ENCODE measurements at places on chromosomes 4 and X.
A peak's percentile ranks its signal among the peaks of the same experiment; 100 is the strongest.

GRCh38 chr4:79078339-79078738 lies 139.1 kb upstream of the PAQR3 start:
- DNase-seq: no peak

- no peak for DNase-seq
Observed at GRCh38 chr4:38876636-38877035, 9.0 kb downstream of the FAM114A1 start.

- DNase-seq: no peak
Observed at GRCh38 chrX:133645256-133645655, 230.0 kb upstream of the GPC4 start.

DNA sequence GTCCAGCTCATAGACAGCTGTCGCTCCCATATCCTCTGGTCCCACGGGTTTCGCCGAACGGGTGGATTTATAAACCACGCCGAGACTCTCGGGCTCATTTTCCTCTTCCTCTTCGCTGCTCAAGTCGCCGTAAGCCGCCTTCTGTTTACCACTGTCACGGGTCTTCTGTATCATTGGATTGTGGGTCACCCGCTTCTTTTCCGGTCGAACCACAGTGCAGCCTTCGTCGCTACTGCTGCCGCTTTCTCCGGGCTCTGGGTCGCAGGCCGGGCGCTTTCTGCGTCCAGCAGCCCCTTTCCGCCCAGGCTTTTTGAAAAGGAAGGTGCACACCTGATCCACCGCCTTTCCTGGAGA lies 311 bp downstream of the RNF113A start:
- DNase-seq: no peak

DNA sequence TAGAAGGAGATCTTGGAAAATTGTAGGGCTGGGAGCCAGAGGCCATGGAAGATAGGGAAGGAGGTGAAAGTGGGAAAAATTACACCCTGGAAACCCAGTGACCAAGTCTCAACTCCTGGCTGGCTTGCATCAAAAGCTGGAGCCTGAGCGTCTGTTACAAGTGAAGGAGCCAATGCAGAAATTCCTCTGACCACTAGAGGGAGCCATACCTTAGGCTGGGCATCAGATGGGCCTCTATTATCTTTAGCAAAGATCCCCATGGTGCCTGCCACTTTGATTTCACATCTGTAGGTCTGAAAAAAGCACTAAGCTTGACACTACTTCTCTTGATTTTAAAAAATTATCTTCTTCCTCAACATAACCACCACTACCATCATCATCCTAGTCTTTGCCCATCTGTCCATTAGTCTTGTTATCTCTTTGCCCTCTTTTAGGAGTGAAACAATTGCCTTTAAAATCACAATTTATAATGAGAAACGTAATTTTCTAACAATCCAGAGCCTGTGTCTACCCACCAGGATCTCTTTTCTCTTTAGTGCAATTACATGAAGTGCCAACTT lies 62.9 kb downstream of the ANAPC4 start:
- peak; percentile 25 for DNase-seq

GRCh38 chr4:172750910-172751309 lies 417.7 kb upstream of the GALNT7 start:
- DNase-seq: no peak

- no peak for DNase-seq
Observed at GRCh38 chr4:74378573-74378972, 13.6 kb downstream of the EREG start.

- no peak for DNase-seq
Observed at GRCh38 chr4:6767748-6768538, 14.6 kb upstream of the KIAA0232 start.

- peak; percentile 1 for DNase-seq
Observed at GRCh38 chrX:75746891-75747639, 38.0 kb downstream of the MAGEE2 start.

DNA sequence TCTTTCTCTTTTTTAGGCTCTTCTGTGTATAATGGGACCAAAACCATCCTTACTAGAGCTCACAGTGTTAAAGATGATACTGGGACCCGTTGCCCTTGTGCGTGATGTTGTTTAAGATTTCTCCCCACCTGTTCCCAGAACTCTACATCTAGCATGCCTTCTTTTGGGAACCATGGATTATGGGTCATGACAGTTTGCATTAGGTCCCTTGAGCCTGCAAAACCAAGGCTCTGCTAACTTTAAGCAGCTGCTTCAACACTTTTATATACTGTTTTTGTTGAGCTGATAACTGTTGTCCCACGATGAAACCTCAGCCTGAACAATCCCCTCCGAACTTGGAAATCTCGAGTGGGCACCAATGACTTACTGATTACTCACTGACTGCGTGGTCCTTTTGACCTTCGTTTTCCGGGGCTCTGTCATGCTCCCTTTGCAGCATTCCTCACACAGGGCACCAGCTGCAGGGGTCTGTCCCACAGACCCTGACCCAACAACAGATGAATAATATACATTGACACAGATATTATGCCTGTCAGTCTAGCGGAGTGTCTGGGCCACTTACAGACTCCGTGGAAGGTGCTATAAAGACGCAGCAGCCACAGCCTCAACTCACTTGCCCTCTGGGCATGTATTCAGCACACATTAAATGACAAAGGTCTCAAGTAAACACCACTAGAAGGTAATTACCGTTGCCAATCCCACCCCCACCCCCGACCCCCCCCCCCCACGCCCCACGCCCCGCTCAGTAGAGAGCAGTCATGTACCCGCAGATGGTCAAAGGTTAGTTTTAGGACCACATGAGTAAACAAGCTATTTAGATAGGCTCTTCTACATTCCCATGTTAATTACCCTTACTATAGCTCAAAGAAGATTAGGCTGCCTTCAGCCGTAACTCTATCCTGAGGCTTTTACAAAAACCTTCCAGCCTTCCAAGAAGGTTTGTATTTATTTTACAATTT lies 162.0 kb upstream of the WDFY3 start:
- no peak for DNase-seq

- DNase-seq: no peak
Observed at GRCh38 chr4:111919639-111920038, 225.6 kb upstream of the FAM241A start.

- DNase-seq: no peak
Observed at GRCh38 chrX:155028129-155028528, 1.5 kb downstream of the FUNDC2 start.

DNA sequence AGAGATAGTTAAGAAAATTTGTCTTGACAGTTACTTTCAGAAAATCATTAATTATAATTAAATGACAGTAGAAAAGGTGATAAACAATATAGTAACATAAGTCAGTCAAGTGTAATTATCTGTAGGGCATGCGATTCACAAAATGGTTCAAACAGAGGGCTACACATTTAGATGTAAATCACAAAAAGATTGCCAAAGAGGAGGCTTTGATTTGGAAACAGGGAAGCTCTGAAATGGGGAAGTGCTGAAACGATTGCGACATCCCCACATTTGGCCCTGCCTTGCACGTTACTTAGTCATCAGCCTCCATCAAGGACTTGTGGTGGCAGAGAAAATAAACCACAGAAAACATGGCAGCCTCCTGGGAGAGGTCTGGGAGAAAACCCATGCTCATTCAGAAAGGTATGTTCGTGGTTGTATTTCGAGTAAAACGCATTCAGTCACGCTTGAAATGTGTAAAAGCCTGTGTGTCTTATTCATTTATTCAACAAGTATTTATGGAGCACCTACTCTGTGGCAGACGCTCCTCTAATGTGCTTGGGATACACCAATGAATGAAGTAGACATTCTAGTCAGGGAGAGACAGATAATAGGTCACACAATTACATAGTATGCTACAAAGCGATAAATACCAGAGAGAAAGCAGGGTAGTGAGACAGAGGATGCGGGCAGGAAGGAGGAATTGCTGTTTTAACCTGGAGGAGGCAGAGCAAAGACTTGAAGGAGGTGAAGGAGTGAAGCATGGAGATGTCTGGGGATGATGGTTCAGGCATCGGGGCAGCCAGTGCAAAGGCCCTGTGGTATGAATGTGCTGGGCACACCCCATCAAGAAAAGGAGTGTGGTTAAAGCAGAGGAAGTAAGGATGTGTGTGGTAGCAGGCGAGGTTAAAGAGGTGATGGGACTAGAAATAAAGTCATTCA lies 7.8 kb downstream of the RBM47 start:
- no peak for DNase-seq

GRCh38 chr4:64584125-64584524 lies 174.9 kb upstream of the TECRL start:
- no peak for DNase-seq

- no peak for DNase-seq
Observed at GRCh38 chrX:11395859-11396258, 102.6 kb downstream of the AMELX start.

- DNase-seq: peak; percentile 49
Observed at GRCh38 chr4:145482209-145483037, 770 bp downstream of the SMAD1 start.

DNA sequence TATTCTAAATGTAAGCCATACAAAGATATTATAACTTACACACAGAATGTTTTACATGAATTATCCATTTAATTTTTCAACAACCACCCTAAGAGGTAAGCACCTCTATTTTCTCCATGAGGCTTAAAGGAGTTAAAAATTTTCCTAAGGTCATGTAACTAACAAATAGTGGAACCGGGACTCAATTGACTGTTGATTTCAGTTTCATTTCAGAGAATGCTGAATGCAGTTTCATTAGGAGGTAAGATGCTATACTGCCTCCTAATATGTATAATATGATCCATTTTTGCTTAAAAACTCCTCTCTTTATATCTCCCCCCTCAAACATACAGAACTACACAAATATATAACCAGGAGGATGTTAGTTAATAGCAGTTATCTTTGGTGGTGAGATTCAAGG lies 29.1 kb downstream of the PHKA1 start:
- no peak for DNase-seq

DNA sequence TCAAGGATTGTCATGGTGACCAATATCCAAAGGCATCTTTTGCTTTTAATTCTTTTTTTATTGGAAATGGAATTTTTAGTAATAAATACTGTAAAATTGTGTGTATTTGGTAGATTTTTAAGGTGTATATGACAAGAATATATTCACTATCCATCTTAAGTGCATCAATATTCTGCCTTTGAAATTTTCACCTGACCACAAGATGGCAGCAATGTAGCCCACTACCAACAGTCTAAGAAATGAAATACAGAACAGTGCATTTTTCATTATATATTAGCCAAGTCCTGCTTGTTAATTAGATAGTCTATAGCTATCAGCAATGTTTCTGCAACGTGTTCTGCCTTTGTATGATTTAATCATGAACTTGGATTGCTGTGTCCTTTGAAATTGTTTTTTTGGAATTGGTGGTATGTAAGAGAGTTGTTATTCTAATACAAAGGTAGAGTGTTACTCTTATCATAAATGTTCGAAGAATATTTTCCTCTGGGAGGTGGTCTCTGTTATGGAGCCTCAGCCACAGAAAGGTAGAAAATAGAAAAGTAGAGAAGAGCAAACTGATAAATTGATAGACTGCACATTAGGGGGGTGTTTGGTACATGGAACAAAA lies 38.2 kb downstream of the HPGDS start:
- no peak for DNase-seq

DNA sequence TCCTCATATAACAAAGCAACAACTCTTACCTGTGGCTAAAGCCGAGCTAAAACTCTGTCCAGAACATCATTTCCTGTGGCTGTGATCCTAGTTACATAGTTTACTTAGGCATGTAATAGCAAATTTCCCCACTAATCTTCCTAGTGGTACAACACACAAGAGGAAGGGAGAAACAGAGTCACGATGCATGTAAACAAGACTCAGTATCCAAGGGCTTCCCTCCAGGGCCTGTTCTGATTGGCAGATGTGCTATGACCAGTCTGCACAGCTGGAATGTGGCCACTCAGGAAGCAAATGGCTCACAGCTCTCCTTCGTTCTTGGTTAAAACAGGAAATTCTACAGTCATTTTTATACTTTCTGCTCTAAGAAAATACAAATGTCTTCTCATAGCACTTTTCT lies 49.2 kb upstream of the PRSS48 start:
- no peak for DNase-seq

GRCh38 chr4:71992571-71993312 lies 39.1 kb upstream of the NPFFR2 start:
- DNase-seq: no peak

DNA sequence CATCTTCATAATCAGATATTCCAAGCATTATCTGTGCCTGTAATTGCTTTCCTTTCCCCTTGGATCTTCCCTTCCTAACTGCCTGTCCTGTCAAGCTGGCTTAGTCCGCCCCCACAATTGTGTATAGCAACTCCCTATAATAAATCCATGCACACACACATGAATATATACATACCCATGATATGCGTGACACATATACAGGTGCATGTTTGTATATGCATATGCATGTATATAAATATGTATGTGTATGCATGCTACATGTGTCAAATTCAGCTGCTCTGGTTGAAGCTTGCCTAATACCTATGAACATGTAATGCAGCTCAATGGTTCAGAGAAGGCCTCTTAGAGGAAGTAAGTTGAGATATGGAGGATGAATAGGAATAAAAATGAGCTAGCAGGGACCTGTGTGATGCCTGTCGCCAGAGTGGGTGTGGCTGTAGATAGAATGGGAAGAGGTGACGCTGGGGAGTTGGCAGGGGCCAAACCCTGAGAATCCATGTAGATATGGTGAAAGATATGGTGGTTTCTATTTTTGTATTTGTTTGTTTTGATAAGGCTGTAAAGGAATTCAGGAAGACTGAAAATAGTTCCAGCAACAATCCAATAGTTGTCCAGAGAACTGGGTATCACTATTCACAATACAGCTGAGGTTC lies 595.0 kb upstream of the BOD1L1 start:
- DNase-seq: no peak

DNA sequence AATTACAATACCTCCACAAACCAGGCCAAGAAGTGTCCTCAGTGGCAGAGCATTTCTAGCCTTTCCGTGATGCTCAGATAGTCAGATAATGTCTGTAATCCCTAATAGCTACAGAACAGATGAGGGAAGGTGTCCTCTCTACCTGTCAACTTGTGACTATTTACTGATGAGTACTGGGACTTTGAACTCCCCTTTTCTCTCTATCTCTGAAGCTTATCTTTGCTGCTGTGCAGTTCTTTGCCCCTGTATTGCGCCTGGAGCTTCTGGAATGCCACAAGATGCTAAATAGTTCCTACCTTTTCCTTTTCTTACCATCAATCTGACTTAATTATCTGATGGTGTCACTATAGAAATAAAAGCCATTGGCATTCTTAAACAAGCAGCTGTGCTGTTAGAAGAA lies 30.5 kb downstream of the FGF2 start:
- DNase-seq: no peak

- DNase-seq: no peak
Observed at GRCh38 chr4:17723648-17724047, 57.8 kb downstream of the FAM184B start.

GRCh38 chr4:107619731-107620130 lies 100.3 kb downstream of the PAPSS1 start:
- DNase-seq: no peak

- no peak for DNase-seq
Observed at GRCh38 chr4:174058846-174059245, 224.6 kb downstream of the FBXO8 start.

- no peak for DNase-seq
Observed at GRCh38 chr4:32219306-32220075, 1499.3 kb downstream of the PCDH7 start.

- no peak for DNase-seq
Observed at GRCh38 chr4:20544645-20545044, 155.6 kb upstream of the PACRGL start.

Measured in stimulated activated CD4-positive, alpha-beta T cell treated with anti-CD3 and anti-CD28 coated beads, Interleukin-1b, Interleukin-23, amount 100 ng/mL, for 24 hours (primary cell).